Activated CD4-positive, alpha-beta T cell treated with anti-CD3 and anti-CD28 coated beads for 1 hour (primary cell): ENCODE measurements at places on chromosomes 12 and 14.

DNA sequence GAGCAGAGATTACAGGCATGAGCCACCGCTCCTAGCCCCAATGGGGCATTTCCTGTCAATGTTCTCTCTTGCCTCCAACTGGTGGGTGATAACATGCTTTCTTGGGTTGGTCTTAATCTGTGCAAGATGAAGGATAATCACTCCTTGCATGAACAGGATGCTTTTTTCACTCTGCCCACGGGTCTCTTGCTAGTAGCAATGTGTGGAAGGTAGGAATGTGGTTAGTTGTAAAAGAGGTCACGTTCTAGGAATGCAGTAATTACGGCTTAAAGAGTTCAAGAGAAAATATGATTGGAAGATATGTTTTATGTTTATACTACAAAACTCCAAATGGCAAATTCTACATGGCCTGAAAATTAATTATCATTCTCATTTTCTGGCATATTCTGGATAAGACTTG is 10.5 kb downstream of the RNASE10 start:
- DNase-seq: no peak

- no peak for DNase-seq
Observed at GRCh38 chr12:1840981-1841425, 20.6 kb downstream of the LRTM2 start.

- no peak for DNase-seq
Observed at GRCh38 chr12:9669534-9669933, at the start of gene CLEC2D. Gene CLEC2D, plus strand, starts transcription at chr12:9669713. Its CDS starts 22 bp downstream, at chr12:9669735.

DNA sequence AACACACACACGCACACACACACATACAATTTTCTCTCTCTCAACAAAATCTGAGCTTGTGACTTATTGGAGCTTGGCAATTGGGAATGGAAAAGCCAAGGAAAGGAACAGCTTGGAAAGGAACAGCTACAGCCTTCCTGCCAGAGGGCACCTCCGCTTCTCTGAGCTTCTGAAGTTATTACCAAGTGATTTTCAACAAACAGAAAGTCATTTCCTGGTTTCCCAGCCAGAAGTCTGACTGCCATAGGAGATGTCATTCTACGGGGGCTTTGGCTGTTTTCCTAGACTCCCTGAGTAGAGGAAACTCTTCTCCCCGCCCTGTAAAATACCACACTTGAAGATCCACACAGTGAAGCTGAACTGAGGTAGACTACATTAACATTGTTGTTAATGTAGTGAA is 198.3 kb downstream of the CFAP54 start:
- no peak for DNase-seq
